ENCODE measurements at places on chromosomes 12 and 14.

DNA sequence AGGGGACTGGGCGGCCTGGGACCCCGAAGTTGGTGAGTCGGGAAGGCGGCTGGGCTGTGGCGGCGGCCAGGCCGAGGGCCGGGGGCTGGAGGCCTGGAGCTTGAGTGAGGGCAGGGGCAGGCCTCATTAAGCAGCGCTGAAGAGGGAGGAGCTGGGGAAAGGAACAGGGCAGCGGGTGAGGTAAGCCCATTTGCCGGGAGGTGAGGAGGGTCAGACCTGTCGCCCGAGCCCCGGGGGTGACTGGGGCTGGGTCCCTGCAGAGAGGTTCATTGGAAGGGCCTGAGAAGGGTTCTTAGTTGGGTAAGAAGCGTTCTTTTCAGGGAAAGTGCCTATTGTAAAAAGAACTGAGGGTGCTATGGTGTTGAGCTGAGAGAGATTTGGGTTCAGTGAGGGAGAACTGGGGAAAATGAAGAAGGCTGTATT, 441 bp downstream of the RAB5B start:
- no peak for DNase-seq

- DNase-seq: no peak
Observed at GRCh38 chr14:61130512-61131260, 149.6 kb downstream of the SLC38A6 start.

DNA sequence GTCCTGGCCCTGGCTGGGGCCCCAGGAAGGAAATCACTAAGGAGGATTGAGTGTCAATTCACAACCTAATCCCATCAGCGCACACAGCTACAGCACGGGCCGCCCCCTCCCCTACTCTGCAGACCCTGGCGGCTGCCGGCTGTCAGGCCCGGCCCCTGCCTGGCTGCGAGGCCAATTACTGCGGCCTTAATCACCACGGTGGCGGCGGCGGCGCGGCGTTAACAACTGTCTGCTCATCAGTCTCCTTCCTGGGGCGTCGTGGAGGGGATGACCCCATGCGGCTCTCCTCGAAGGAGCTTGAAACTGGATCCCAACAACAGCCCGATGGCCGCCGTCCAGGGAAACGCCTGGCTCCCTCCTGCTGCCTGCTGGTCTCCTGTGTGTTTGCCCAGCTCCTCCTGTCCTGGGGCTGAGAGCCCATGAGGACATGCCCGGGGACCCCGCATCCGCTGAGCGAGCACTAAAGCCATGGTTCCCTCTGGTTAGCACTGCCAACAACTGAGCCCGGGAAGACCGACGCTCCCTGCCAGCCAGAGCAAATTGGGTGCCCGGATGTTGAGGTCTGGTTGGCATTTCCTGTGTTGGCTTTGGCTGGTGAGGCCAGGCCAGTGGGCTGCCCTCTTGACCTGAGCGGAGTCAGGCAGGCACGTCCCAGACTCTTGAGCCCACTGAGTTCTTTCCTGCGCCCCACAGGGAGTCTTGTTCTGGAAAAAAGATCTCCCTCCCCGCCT, 21.8 kb upstream of the EIF2B2 start:
- DNase-seq: no peak

- DNase-seq: no peak
Observed at GRCh38 chr14:36320897-36321381, 502 bp upstream of the MBIP start.

DNA sequence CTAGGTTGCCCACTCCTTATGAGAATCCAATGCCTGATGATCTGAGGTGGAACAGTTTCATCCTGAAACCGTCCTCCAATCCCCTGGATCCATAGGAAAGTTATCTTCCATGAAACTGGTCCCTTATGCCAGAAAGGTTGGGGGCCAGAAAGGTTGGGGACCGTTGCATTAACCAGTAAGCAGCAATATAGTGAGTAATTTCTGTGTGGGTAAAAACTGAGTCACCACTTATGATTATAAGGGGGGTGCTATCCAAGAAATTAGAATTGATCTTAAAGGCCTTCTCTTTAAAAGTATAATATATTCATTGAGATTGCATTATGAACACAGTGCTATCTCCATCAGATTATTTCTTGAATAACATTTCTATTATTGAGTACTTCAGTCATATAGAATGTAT, 97.2 kb downstream of the PCNX1 start:
- DNase-seq: no peak

- DNase-seq: no peak
Observed at GRCh38 chr12:122026706-122027333, 5.1 kb downstream of the BCL7A start.

Data from keratinocyte (primary cell).